ENCODE measurements at places on chromosomes 12 and 14.

DNA sequence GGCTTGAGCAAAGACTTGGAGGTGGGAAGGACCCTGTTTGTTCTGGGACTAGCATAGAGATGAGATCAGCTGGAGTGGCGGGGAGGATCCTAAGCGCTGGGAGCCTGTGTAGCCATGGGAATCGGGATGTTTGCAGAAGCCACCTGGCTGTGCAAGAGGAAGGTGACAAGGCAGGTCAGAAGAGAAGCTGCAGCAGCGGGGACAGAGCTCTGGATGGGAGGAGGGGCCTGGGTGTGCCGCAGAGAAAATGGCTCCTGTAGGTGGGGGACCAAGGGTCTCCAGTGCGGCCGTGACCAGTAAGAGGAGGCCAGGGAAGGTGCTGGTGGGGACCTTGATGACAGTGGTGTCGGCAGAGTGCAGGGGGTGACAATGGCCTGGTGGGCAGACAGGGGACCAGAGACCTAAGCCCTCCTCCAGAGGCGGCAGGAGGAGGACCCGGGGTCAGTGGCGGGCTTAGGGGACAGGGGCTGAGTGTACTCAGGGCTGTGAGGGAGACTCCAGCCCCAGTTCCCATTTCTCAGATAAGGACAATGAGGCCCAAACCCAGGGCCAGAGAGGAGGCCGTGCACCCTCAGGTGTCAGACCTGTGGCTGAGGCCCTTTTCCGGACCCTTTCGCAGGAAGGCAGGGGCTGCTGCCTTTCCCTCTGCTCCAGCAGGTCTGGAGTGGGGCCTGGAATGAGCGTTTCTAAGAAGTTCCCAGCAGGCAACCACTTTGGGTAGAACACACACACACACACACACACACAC is 206.6 kb upstream of the RTL1 start:
- DNase-seq = peak; percentile 26

GRCh38 chr14:100067971-100068959 is 3.0 kb downstream of the EVL start:
- no peak for DNase-seq

GRCh38 chr14:60346706-60347105 is 97.7 kb downstream of the PPM1A start:
- DNase-seq = no peak

DNA sequence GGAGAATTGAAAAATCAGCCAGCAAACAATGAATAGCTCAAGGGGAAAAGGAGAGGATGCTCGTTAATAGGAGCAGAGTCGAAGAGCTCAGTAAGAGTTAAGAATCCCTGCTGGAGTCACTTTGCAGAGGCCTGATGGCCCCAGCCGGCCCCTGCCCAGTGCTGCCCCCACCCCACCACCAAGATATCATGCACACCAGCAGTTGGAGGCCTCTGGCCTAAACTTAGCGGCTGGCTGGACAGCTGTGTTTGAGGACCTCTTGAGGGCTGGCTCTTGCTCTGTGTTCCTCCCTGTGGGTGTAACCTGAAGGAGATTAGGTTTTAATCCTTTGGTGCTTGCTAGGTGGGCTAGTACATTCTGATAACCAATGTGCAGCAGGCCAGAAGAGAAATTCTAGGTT is 142.0 kb downstream of the PLXNC1 start:
- DNase-seq = no peak
